ENCODE measurements at places on chromosomes 2 and 18. TPM values are rescaled to one million over a fixed set of nuclear protein-coding genes. Genes with fewer than 3 reads are reported as not detected.

SLC9A4 gene
- 13.2 TPM for polyA plus RNA-seq

FBXO15 gene
- polyA plus RNA-seq = 7.6 TPM

TLX2 gene
- polyA plus RNA-seq = 0.13 TPM

DPP4 gene
- polyA plus RNA-seq = 106 TPM

NPPC gene
- polyA plus RNA-seq = 0.22 TPM

GPR55 gene
- 0.18 TPM for polyA plus RNA-seq

RHBDD1 gene
- 25.9 TPM for polyA plus RNA-seq

DSG4 gene
- not detected for polyA plus RNA-seq

DNA sequence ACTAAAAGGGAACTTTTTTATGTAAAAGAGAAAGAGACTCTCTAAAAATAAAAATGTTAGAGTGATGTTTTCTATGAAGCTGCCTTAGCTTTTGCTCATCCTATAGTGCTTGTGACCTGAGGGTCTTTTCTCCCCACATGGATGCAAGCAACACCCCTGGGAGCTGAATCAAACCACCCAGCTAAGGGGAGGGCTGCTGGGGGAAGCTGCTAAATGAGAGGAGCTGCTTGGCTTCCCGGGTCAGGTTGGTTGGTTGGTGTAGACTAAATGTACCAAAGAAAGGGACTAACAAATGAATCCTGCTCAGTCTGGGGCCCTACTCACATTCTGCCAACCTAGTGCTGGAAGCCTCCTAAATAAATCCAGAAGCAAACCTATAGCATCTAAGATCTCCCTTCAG is 35.0 kb downstream of the AFF3 start:
- no peak for DNase-seq

DNA sequence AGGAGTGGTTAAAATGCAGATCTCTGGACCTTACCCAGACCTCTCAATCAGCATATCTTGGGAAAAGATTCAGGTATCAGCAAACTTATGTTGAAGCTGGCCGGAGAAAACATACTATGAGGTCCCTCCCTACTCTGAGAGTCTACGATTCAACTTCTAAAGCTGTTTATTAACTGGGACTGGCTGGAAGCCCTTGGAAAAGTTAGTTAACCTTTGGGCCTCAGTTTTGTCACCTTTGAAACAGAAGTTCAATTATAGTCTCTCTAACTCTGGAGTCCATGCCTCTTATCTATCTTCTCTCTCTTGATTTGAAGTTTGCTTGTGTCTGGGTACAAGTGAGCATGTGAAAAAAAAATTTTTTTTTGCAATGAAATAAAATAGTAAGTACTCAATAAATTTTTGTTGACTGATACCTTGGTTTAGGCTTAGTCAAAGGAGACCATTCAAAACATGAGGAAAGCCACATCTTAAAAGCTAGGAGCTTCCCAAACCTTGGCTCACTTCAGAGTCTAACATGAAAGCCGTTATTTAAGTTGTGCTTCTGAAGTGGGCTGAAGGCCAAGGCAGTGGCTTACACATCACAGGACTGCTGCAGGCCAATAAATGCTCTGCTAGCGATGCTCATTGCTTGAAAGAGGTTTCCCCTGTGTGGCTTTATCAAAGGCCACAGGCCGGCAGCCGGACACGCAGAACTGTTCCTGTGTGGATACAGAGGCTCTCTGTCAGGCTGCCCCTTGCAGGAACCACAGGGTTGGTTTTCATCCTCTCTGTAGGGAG is 110.6 kb upstream of the FAM136A start:
- no peak for DNase-seq

DNA sequence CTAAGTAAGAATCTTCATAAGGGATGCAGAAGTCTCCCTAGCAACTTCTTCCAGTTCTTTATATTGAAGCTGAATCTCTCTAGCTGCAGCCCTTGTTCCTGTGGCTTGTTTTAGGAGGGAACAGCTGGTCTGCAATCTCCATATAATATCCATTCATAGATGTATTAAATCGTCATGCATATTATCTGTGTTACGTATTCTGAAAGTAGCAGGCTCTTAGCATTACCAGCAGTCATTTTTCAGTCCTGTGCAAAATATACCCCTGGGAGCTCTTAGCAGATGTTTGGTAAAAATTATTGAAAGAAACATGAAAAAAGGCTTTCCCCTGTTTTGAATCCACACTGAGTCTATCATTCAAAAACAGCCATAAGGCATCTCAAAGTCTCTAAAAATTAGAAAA is 385.3 kb downstream of the IRS1 start:
- no peak for DNase-seq

DNA sequence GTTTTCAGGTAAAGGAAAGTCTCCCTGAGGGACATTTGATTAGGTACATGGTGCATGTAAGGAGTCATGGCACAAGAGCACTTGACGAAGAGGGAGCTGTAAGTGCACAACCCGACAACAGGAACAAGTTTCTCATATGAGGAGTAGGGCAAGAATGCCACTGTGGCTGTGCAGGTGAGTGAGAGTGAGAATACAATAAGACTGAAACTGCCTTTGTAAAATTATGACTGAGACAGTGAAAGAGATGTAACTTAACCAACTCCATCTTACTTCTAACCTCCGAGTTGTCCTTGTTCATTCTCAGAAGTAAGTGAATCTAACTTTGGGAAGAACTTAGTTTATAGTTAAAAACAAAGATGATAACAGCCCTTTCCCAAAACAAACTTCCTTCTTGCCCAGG is 1025.8 kb upstream of the CNTNAP5 start:
- no peak for DNase-seq

DNA sequence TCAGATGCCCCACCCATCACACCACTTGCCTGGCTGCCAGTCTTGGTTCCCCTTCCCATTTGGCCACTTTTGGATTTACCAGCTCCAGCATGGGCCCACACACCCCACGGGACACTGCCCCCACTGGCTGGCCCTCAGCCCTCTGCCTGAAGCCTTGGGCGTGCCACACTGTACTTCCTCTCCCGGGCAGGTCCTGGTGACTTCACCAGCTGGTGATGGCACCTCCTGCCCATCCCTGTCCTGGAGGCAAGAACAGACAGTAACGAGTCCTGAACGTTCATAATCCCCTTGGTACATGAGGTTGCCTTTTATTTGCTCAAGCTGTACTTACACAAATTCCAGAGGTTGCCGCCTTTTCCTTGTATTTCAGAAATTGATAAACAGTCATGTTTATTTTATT is 81.1 kb downstream of the TMEM17 start:
- no peak for DNase-seq

DNA sequence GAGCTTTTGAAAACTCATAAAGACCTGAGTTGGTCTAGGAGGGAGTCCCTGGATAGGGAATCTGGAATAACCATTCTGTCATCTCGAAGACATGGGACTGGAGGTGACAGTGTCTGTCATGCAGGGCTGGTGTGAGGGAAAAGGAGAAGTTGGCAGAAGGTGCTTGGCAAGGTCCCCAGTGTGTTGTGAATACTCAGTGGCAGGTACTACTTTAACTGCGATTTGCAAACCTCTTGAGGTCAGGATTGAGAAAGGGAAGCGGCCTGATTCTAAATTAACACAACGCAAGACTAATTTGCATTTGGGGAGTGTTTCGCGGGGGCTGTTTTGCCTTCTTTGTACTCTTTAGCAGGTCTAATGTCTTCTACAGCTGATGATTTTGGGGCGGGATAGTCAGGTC is 77.0 kb upstream of the TMEM200C start:
- DNase-seq = no peak

- peak; percentile 70 for DNase-seq
Observed at GRCh38 chr2:74441690-74442482, at the start of gene RTKN. RTKN (minus strand) TSS chr2:74441937; CDS start chr2:74441816, 121 bp downstream.

DNA sequence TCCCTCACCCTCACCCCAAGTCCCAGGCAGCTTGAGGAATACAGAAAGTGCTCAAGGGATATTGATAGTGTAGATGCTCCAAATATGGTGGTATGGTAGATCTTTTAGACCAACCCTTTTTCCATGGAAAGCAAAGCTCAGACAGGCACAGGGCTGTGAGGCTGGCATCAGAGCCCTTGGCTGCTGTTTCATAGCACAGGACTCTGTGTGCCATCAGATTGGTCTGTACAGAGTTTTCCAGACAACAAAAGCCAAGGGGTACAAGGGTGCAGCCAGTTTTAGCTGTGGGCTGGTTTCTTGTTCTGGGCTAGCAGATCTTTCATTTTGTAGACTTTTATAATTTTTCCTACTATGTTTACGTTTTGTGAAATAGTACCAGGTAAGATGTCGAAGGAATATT is 296.9 kb upstream of the TNP1 start:
- DNase-seq = no peak
